ENCODE measurements at places on chromosomes 12 and 14.

- no peak for DNase-seq
Measured at GRCh38 chr14:38710881-38711280, 392.2 kb downstream of the SEC23A start.

DNA sequence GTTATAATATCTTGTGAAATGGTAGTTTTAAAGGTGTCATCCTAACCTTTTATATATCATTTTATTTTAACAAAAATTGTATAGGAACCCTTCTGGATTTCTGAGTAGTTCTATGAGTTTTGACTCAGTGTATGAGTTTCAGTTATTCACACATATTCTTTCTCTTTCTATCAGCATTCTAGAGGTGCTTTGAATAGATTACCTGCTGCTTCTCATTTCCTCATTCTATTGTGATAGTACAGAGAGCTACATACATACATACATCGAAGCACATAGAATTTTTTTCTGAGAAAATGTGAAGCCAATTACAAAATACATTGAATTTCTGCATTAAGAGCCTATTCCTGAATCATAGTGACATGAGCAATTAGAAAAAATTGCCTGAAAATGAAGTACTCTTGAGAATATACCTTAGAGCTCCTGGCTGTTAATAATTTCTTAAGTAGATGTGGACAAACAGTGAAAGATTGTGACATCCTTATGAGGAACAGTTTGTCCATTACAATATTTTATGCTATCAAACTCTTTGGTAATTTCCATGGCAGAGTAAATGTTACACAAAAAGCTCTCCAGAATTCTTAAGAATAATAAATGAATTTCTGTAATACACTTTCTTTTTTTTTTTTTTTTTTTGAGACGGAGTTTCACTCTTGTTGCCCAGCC is 556.6 kb downstream of the TRHDE start:
- DNase-seq = no peak

- no peak for DNase-seq
Measured at GRCh38 chr12:124745891-124746570, 117.6 kb downstream of the SCARB1 start.

DNA sequence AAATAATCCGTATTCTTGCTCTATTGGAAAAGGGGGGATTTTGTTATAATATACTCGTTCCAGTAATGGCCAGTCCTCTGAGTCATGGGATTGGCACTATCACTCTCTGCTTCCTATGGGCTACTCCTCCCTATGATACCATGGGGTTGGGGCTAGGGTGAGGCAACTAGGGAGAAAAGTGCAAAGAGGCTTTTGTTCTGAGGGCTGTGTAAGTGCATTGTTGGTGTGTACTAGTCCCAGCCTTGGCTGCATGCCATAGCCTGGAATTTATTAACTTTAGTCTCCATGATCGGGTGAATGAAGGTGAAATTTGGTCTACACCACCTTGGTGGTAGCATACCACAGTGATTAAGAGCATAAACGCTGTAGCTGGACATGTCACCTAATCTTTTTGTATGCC is 247.6 kb downstream of the RPAP3 start:
- DNase-seq = no peak

DNA sequence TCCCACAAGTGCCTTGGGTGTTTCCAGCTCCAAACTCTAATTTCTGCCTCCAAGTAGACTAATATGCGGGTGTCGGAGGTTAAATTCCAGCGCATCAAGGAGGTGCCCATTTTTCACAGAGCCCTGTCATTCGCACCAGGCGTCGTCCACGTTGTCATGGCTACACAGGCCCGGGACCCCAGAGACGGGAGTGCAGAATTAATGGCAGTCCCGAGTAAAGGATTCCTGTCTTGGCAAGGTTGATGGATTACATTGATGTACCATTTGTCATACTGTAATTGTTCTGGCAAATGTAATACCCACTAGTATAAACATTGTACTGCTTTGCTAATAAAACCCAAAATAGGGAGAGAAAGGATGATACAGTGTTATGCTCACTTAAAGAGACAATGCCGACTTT is 222.9 kb upstream of the MYL2 start:
- no peak for DNase-seq

GRCh38 chr12:88266806-88267360 is 124.8 kb downstream of the TMTC3 start:
- no peak for DNase-seq

- no peak for DNase-seq
Measured at GRCh38 chr12:5094551-5094950, 50.9 kb downstream of the KCNA5 start.

- DNase-seq = no peak
Measured at GRCh38 chr12:67096533-67097318, 172.4 kb upstream of the CAND1 start.

DNA sequence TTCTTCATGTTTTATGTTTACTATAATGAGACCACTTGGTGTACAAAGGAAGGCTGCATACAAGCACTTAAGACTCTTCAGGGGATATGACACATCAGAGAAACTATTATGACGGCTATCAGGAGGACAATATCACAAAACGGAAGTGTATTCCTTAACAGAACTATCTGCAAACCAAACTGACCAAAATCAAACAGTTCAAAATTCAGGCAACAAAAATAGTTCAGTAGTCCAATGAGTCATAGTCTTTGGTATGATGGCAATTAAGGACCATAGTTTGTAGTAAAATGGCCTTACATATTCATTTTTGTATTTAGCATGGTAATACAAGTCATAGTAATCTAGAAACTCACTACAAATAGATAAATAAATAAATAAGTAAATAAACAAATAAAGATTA is 1638.7 kb upstream of the SEL1L start:
- DNase-seq = no peak

- DNase-seq = peak; percentile 98
Measured at GRCh38 chr12:121811434-121812319, 7.9 kb downstream of the SETD1B start.

- no peak for DNase-seq
Measured at GRCh38 chr12:19654650-19655376, 215.5 kb downstream of the AEBP2 start.

- no peak for DNase-seq
Measured at GRCh38 chr12:122079033-122079531, 526 bp downstream of the MLXIP start.

GRCh38 chr14:76720382-76720813 is 40.9 kb upstream of the VASH1 start:
- peak; percentile 54 for DNase-seq

DNA sequence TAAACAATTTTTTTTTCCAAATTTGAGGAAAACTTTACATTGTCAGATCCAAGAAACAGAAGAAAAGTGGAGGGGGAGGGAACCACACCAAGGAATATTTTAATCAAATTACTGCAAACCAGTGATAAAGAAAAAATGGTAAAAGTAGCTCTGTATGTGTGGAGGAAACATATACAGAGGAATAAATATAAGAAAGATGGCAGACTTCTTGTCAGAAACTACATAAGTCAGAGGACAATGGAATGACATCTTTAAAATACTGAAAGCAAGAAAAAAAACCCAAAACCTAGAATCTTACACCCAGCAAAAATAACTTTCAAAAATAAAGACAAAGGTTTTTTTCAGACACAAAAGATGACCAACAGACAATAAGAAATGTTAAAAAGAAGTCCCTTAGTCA is 10.2 kb upstream of the LLPH start:
- no peak for DNase-seq

GRCh38 chr14:20427231-20428009 is 8.5 kb downstream of the KLHL33 start:
- peak; percentile 75 for DNase-seq

- DNase-seq = no peak
Measured at GRCh38 chr14:28813810-28814209, 47.2 kb downstream of the FOXG1 start.

DNA sequence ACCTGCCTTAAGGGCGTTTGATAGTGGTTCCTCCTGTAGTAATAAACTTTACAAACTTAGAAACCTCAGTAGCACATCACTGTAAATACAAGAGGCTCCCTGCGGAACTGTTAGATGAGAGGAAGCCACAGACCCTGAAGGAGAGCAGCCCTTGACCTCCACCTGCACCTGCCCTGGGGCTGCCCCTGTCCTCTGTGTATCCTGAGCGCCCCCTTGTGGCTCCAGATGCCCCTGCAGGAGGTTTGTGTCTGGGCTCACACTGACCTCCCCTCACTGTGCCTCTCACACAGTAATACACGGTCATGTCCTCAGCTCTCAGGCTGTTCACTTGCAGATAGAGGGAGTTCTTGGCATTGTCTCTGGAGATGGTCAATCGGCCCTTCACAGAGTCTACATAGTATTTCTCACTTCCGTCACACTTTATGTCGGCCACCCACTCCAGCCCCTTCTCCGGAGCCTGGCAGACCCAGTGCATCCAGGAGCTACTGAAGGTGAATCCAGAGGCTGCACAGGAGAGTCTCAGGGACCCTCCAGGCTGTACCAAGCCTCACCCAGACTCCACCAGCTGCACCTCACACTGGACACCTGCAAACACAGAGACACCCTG is 1059.8 kb downstream of the TMEM121 start:
- peak; percentile 27 for DNase-seq

DNA sequence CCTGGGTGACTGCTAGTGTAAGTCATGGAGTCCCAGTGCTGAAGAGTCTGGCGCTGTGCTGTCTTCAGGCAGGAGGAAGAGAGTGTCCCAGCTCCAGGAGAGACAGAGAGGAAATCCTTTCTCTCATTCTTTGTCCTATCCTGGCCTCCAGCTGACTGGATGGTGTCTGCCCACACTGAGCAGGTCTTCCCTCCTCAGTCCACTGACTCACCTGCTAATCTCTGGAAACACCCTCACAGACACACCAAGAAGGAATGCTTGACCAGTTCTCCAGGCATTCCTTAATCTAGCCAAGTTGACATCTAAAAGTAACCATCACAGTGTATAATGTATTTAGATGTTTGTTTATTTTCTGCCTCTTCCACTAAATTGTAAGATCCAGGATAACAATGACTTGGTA is 53.9 kb downstream of the EMP1 start:
- no peak for DNase-seq

GRCh38 chr12:109925185-109925840 is 25.2 kb downstream of the TCHP start:
- DNase-seq = no peak

DNA sequence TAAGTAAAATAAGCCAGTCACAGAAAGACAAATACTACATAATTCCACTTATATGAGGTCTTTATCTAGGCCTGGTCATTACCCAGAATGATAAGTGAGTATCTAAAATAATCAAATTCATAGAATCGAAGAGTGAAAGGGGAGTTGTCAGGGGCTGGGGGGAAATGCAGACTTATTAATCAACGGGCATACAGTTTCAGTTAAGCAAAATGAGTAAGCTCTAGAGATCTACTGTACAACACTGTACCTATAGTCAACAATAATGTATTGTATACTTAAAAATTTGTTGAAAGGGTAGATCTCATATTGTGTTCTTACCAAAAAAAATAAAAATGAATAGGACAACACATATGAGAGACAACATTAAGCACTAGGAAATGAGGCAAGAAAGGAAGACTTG is 13.3 kb downstream of the BTBD7 start:
- DNase-seq = no peak

- DNase-seq = no peak
Measured at GRCh38 chr14:100221533-100222223, 17.3 kb upstream of the YY1 start.

DNA sequence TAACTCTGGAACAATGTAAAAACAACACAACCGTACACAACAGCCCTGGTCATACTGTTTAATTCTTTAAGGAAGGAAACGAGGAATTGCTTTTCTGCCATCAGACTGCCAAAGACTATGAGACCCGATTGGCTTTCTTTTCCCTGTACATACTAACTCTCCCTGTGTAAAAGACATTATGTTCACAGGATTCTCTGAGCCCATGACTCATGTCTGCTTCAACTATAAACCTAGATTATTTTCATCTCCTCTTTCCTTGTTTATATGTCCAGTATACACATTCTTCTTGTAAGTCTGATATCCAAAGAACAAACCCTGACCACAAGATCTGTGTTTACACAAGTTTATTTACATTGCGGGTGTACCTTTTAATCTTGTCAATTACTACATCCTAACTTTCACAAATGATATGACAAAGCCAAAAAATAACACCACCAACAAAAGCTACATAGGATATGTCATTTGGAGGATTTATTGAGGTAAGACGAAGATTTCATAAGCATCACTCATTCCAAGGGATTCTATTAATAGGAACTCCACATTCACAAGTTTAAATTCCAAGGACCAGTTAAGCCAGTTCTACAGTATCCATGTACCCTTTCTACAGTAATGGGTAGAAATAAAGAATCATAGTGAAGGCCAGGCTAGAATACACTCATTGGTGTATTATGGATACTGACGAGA is 67.3 kb downstream of the STXBP6 start:
- DNase-seq = no peak

DNA sequence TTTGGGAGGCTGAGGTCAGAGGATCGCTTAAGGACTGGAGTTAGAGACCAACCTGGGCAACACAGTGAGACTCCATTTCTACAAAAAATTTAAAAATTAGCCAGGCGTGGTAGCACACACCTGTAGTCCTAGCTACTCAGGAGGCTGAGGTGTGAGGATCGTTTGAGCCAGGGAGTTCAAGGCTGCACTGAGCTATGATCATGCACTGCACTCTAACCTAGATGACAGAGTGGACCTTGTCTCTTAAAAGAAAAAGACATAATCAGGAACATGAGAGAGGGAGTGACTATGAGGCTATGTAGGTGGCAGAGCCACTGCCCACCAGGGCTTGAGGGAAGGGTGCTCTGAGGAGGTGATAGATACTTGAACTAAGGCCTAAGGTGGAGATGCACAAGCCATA is 49.2 kb upstream of the PLXNC1 start:
- DNase-seq = no peak

DNA sequence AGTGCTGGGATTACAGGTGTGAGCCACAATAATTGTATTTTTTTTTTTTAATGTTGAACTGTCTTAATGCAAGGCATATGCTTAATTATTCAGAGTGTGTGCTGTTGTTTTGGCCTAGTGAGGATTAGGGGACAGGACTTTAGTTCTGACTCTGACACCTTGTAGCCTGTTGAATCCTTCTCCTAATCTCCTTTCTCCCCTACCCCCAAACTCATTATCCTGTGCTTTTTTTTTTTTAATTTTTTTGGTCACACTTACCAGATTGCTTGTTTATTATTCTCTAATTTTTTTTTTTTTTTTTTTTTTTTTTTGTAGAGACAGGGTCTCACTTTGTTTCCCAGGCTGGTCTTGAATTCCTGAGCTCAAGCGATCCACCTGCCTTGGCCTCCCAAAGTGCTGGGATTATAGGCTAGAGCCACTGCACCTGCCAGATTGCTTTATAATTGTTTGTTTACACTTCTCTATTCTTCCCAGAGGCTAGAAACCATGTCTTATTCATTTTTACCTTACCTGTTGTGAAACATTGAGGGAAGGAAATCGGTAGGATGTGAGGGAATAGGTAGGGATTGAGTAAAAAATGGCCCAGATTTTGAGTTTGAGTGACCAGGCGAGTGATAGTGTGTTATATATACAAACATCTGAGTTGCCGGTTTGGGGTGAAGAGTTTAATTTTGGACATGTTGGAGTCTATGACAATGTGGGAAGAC is 32.2 kb downstream of the DIP2B start:
- DNase-seq = no peak

GRCh38 chr12:95681210-95681765 is 109.3 kb downstream of the NTN4 start:
- no peak for DNase-seq

- DNase-seq = no peak
Measured at GRCh38 chr12:52691076-52691840, 11.1 kb upstream of the KRT1 start.

- no peak for DNase-seq
Measured at GRCh38 chr12:40016980-40017379, 88.9 kb downstream of the SLC2A13 start.
